GM19239 (cell line): ENCODE measurements at places on chromosomes 4 and X.

- DNase-seq = no peak
Measured at GRCh38 chr4:17072483-17072882, 174.0 kb upstream of the LDB2 start.

DNA sequence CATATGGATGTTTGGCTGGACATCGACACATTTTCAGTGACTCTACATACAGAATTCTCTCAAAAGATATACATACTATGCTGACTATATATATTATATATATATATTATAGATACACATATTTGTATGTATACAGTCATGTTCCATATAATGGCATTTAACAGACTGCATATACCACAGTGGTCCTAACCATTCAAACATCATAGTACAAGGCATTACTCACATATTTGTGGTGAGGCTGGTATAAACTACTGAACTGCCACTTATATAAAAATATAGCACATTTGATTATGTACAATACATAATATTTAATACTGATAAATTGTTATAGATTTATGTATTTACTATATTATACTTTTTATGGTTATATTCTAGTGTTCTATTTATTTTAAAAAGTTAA is 168.5 kb downstream of the IL15 start:
- no peak for DNase-seq

- DNase-seq = no peak
Measured at GRCh38 chr4:129136433-129136832, 40.5 kb downstream of the C4orf33 start.

DNA sequence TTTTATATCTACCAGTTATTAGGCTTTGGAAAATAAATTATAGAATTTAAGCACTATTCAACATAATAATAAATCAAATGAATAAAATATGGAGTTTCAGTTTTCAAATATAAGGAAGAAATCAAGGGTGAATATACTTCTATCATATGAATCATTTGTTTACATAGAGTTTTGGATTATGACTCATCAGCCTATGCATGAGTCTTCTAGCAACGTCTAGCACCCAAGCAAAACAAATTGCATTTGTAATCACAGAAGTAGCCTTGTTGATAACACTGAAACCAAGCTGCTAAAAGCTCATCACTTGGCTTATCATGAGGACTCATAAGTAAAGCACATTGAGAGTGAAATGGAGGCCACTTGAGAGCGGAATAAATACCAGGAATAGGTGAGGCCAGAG is 434.6 kb downstream of the PCDH11X start:
- no peak for DNase-seq

DNA sequence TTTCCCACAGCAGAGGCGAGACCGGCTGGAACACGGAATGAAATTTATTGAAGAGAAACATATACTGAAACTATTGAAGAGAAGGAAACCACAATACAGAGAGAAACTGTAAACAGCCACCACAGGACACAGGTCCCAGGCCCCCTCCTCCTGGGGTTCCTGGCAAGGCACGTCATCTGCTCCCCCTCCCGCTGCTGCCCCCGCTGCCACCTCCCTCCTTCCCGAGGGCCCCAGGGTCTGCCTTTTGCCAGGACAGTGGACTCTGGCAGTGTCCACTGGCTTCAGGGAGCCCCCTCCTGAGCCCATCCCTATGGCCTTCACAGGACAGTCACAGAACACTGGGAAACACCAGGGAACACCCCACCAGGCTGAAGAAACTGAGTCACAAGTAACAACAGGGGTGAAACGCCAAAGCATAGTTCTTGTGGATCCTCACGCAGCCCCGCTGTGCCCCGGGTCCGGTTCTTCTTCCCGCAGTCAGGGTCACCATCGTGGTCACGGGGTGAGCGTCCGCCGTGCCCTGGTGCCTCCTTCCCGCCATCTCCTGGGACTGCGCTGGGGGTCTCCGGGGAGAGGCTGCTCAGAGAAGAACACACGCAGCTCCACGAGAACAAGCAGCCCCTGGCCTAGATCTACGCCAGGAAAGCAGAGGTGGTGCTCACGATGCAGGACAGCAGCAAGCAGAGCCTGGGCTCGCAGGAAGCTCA is 5.4 kb downstream of the PNMA6E start:
- no peak for DNase-seq

GRCh38 chr4:72319601-72320021 is 249.4 kb downstream of the ADAMTS3 start:
- no peak for DNase-seq

GRCh38 chr4:159673221-159673620 is 570.3 kb downstream of the RAPGEF2 start:
- no peak for DNase-seq

DNA sequence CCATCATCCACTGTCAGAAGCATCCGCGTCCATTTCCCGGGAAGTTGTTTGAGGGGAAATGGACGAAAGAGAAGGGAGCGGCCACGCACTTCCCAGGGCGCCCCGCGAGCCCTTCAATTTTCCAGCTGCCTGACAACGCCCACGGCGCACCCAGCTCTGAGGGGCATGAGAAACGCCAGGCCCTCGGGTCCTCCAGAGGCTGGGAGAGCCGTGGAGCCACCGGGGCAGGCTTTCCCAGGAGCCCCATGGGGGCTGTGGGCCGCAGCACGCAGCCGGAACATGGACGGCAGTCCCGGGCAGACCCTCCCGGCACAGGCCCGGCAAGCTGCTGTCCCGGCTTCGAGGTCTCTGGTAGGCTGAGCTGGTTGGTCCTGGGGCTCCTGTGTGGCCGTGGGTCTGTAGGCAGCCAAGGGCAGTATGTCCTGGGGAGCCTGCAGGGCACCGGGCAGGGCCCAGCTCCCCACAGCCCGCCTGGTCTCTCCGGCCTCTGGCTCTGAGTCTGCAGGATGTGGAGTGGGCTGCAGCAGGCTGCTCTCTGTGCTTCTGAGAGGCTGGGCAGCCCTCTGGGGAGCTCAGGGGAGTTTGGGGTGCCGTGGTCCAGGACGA is 115.2 kb downstream of the FAM53A start:
- DNase-seq = no peak

DNA sequence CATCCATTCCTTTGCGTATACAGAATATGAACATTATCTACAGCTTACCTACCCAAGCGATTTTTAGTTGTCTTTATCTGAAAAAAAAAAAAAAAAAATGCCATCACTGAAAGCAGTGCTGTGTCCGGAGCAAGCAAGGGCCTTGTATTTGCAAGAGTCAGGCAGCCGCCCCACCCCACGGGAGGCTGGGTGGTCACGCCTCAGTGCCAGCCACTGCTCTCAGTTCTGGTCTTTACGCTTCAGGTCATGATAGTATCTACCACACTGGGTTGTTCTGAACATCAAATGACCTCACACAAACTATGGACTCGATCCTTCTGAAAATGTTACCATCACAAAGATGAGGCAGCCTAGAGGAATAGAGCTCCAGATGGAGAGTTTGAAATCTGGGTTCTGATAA is 62.7 kb upstream of the HELT start:
- peak; percentile 33 for DNase-seq

DNA sequence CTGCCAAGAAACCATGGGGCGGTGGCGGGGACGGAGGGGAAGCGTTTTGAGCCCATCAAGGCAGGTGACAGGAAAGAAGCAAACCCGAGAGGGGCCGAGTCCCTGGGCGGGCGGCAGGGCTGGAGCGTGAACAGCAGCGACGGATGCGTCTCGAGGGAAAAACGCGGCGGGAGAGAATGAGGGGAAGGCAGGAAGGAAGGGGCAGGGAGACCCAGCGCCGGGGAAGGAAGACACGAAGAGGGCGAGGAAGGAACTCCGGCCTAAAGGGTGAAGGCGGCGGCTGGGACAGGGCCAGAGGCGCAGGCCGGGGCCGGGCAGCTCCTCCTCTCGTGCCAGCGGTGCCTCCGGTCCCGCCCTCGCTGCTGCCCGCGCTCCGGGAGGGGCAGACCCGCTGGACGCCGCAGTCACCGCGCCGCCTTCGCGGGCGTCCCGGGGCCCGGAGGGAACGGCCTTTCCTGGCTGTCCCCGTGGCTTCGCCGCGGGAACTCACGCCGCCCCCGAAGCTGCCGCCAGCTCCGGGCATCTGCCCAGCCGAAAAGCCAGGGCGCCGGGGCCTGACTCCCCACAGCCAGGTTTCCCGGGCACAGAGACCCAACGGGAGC is 751 bp upstream of the RGS12 start:
- DNase-seq = no peak

DNA sequence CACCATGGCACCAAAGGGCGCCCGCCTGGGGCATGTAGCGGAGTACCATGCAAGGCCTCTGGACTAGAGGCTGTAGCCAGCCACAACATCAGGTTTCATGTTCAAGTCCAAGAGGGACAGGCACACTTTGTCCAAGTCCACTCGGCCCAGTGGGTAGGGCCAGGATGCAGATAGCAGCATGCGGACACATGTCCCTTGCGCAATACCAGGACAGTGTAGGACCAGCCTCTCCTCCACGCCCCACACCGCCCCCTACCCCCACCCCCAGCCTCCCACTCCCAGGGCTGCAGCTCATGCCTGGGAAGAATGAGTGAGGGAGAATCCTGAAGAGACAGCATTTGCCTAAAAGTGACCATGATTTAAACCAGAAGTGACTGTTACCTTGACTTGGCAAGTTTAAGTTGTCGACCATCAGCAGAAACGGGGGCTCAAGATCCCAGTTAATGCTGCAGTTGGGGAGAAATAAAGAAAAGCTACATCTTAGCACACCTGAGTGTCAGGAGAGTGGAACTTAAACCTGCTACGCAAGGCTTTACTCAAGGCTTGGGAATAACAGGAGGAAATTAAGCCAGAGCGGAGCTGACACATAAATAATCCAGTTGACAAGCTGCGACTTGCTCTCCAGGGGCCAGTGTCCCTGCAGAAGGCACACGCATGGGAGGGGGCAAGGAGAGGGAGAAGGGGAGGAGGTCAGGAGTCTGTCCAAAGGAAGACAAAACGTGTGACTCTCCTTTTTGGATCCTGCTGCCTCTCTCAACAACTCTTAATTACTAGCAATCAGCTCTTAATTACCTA is 221.7 kb downstream of the BCOR start:
- DNase-seq = no peak

GRCh38 chrX:80812176-80812575 is 2.5 kb upstream of the BRWD3 start:
- DNase-seq = no peak

DNA sequence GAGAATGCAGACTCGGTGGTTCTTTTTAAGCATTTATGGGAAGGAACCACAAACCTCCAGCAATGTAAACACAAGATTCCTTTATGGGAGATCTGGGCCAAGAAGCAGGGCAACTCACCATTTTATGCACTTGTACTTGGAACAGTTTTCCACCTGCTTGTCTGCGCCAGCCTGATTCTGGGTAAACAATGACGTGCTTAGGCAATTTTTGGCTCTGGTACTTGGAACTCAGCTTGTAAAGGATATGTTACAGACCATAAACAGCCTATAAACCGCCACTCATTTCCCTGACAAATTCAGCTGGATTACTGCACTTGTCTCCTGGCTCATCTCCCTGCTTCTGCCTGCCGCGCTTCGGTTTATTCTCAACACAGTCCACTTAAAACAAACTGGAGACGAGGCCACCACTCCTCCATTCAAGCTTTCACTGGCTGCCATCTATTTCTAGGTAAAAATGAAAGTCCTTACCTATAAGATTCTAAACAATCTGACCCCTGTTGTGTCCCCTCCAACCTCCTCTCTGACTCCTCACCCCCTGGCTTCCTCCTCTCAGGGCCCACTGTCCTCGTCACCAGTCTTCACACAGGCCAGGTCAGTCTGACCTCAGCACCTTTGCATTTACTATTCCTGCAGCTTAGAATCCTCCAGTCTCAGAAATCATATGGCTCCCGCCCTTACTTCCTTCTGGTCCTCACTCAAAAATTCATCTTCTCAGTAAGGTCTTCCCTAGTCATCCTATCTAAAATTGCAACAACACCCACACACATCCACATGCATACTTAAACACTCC is 205.9 kb upstream of the GALNT7 start:
- DNase-seq = no peak

DNA sequence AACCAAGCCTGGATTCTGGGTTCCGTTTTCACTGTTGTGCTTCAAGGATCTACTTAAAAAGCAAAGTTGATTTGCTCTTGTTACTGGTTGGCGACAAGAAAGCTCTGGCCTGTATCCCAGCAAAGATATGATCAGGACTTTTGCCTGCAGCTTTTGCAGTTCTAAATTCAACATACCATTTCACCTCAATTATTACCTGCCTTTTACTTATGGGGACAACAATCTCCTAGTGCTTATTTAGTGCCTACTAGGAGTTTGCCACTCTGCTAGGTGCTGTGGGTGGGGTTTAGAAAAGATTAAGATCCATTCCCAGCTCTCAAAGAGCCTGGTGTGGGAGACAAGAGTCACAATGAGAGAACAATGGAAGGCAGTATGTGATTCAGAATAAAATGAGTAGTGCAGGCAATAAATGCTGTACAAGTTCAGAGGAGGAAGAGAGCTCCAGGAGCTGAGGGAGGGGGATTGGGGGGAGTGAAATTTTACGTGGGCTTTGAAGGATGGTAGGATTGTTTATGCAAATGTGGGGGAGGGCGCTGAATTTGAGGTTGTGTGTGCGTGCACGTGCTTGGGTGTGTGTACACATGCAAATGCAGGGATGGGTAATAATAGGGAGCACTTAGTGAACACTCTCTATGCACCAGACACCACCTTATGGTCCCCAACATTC is 5.0 kb upstream of the TMEM164 start:
- DNase-seq = no peak
